ENCODE measurements at places on chromosomes 1 and 21.

GRCh38 chr1:18575620-18576019, 55.0 kb upstream of the PAX7 start:
- DNase-seq = no peak

DNA sequence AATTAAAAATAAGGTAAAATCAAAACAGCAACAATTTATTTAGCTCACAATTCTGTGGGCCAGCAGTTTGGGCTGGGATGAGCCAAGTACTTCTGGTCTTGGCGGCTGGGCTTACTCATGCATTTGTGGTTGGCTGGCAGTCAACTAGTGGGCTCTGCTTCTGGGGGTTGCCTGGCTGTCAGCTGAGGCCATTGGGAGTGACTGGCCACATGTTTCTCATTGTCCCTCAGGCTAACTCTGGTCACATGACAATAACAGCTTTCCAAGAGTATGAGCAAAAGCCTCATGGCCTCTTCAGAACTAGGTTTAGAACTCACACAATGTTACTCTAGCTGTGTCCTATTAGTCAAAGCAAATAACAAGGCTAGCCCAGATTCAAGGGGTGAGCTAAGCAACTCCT, 15.6 kb upstream of the CHIA start:
- peak; percentile 87 for DNase-seq

GRCh38 chr1:227317011-227317451, 1.3 kb downstream of the CDC42BPA start:
- DNase-seq = peak; percentile 49

GRCh38 chr1:66402194-66402593, 131.8 kb upstream of the SGIP1 start:
- DNase-seq = no peak

DNA sequence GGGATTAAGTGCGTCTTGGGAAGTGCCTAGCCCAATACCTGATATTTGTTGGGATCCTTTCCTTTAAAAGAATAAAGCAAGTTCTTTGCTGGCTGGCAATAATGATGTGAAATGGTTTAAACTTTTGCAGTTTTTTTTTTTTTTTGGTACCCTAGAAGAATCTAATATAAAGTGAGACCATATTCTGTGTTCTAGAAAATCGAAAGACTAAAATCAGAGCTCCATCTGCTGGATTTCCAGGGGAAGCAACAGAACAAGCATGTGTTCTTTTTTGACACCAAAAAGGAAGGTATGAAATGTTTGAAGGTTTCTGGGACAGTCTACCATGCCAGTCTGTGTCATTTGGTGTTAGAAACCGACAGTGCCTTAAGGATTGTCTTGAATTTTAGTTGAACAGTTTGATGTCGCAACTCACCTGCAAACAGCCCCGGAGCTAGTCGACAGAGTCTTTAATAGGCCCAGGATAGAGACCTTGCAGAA, 6.4 kb downstream of the UTP11 start:
- peak; percentile 57 for DNase-seq

- DNase-seq = no peak
These were observed 1.7 kb downstream of the CNTN2 start for GRCh38 chr1:205044741-205045140.

GRCh38 chr1:68287241-68287640, 54.9 kb upstream of the WLS start:
- no peak for DNase-seq

DNA sequence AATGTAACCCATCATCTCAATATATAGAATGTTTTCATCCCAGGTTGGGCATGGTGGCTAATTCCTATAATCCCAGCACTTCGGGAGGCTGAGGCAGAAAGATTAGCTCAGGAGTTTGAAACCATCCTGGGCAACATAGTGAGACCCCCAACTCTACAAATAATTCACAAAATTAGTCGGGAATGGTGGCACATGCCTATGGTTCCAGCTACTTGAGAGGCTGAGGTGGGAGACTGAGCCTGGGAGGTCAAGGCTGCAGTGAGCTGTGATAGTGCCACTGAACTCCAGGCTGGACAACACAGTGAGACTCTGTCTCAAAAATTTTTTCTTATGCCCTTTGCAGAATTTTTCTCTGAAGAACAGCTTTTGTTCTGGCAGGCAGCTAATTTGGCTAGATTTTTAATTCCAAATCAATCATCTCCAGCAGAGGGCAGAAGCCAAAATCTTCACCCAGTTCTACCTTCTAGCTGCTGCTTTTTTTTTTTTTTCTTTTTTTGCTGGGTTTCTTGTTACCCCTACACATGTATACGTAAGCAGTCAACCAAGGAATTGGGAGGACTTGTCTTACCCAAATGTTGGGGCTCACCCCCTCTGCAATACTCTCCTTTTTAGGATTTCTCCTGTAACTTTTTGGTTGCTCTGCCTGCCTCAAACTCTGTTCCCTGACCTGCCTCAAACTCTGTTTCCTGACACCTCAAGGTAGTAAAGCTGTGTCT, 2.7 kb upstream of the RAD54L start:
- peak; percentile 48 for DNase-seq

DNA sequence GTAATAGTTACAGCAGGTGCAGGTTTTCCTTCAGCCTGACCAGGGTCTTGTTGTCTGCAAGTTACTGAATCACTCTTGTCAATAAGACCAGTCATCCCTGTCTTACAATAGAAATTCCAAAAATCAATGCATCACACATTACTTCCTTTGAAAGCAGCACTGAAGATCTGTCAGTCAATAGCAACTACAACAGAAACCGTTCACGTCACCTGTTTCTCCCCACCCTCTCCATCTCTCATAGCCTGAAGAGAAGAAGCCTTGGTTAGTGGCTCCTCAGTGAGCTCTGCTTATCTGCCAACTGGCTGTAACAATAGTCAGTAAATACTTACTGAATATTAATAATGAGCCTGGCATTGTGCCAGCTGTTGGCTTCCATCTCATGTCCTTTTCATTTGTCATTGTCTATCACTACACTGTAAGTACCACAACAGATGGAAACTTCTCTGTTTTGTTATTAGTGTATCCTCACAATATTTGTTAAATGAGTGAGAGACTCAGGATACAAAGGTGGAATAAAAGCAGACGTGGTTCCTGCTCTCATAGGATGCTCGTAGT, 195.2 kb downstream of the S1PR1 start:
- no peak for DNase-seq

- peak; percentile 67 for DNase-seq
These were observed 18.2 kb upstream of the FCGR2A start for GRCh38 chr1:161486806-161487741.

- no peak for DNase-seq
These were observed 23.1 kb upstream of the PAXBP1 start for GRCh38 chr21:32794644-32795079.

Measured in EH (cell line).